Fibroblast of skin of right quadriceps (primary cell): ENCODE measurements at places on chromosomes 5 and 9.

DNA sequence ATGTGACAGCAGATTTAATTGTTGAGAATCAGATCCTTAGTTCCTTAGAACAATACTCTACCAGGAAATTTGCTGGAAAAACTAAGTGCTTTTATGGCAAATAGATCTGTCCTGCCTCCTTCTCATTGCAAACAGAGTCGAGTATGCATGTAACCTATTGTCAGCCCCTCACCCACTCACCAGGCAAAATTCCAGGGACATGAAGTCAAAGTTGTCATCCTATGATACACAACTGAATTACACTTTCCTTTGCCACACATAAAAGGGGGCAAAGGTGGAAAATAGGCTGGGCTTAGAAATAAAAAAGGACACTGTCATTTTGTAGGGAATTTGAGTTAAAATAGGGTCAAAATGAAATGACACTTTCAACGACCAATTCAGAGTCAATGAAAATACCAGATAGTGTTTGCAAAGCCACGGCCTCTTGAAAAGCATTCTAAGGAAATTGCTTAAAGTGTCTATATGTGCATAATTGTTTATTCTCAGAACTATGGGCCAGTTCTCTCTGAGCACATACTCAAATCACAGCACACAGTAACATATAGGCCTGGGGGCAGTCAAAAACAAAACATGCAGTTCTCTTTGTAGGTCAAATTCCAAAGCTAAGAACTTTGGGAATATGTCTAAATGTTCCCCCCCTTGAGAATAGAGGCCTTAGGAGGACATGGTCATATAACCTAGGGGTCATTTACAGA, 452.8 kb downstream of the NFIB start:
- DNase-seq, result no peak

DNA sequence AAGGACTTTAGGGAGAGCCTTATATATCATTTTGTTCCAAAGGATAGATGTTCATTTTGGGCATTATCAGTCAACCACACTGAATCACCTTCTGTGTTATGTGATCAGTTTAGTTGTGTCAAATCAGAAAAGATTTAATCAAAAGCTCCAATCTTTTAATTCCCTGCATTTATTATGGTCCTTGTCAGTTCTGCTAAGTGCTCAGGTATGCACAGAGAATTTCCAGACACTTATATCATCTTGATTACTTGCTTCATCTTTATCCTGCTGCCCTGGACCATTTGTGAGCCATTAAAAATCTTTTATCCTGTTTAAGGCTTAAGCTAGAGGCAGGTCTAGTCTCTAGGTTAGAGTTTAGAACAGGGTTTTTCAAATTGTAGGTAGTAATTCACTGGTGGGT, 179.1 kb downstream of the CWC27 start:
- no peak for DNase-seq

GRCh38 chr5:149203921-149204441, 62.7 kb downstream of the ABLIM3 start:
- peak; percentile 60 for DNase-seq

- peak; percentile 85 for DNase-seq
Observed at GRCh38 chr9:94757158-94757557, 30.7 kb downstream of the AOPEP start.

- no peak for DNase-seq
Observed at GRCh38 chr9:38043931-38044623, 24.9 kb downstream of the SHB start.

- peak; percentile 22 for DNase-seq
Observed at GRCh38 chr9:124098141-124098905, 86.8 kb downstream of the LHX2 start.
